ENCODE measurements at places on chromosomes 5 and 9.

GRCh38 chr9:137243626-137244485, 2.8 kb downstream of the TUBB4B start:
- DNase-seq = no peak

DNA sequence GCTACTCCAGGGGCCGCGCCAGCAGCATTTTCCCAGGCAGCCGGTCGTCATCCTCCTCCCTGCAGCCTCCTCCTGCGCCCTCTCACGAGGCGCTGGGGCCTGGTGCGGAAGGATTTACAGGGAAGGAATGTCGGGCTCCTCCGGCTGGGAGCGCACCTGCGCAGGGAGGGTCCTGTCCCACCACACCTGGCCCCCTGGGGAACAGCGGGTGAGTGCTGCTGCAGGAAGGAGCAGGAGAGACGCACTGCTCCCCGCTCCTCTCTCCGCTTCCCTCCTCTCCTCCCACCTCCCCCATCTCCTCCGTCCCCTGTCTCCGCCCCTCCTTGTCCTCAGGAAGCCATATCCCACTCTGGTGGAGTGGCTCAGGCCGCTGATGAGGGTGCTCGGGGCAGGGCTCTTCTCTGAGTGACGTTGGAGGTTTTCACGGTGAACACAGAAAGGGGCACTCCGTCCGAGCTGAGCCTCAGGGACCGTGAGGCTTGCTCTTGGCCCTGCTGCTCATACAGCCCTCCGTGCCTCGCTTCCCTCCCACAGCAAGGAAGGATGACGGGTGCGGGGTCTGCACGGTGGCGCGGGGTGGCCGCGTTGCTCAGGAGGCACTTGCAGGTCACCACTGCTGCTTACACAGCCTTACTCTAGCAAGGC, 31.3 kb downstream of the IRX4 start:
- no peak for DNase-seq

GRCh38 chr9:89780959-89781358, 176.1 kb downstream of the GADD45G start:
- DNase-seq = no peak

- DNase-seq = no peak
Measured at GRCh38 chr5:10366310-10367272, 13.1 kb downstream of the MARCHF6 start.

GRCh38 chr5:123448017-123448617, 24.9 kb upstream of the CEP120 start:
- DNase-seq = no peak

DNA sequence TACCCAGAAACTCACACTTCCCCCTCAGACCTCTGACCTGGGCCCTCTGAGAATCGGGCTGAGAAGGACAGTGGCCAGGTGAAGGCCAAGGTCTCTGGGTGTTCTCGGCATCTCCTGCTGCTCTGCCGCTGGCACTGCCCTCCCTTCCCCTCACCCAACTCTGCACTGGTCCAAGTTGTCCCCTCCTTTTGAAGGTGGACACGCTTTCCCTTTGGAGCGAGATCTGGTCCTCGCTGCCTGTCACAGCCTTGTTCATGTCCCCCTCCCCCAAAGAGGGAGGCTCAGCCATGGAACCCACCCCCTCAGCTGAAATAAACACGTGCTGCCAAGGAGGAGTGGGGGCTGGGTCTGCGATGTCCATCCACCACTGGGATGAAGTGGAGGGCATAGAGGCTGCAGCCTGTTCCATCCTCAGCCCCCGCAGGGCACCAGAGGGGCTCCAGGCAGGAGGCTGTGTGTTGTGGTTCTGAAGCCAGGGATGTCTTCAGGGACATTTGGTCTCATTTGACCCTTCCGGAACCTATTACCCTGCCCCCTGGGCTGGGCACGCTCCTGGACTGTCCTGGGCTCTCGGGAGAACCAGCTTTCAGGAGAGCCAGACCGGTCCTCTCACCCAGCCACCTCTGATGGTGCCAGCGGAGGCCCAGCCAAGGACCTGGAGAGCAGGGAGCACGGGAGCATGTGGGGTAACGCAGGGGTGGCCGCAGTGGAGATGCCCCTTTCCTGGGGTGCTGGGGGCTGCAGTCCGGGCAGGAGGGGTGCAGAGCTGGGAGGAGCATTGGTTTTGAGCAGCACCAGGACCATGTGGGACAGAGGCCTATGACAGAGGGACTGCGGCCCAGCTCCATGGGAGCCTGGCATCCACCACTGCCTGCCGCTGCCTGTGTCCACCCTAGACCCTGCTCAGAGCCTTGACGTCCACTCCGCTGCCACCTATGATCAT, 4.7 kb upstream of the LCN2 start:
- no peak for DNase-seq

DNA sequence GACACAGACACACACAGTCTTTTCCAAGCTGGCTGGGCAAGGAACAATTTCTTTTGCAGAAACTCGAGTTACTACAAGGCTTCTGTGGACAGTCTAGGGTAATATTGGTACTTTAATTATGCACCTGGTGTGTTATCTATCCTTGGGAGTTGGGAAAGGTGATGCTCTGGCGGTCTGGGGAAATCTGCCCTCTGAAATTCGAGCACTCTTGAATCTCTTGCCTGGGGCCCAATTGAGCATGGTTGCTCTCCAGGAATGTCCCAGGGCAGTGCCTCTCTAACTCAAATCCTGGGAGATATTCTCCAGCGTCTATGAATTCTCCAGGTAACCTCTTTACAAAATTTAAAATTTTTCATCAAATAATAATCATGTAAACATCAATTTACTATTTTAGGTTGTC, 69.3 kb downstream of the KCNIP1 start:
- no peak for DNase-seq

GRCh38 chr5:1465117-1465516, 19.9 kb upstream of the SLC6A3 start:
- no peak for DNase-seq

DNA sequence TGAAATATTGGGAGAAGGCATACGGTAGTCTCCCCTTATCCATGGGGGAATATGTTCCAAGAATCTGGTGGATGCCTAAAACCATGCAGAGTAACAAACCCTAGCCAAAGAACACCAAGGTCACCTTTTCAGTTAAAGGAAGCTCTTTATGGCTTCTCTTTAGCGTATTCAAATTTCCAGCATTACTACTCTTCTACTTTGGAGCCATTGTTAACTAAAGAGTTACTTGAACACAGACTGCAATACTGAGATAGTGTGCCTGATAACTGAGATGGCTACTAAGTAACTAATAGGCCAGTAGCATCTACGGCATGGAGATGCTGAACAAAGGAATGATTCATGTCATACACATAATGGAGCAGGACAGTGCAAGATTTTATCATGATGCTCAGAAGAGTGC, 84.5 kb upstream of the SPEF2 start:
- DNase-seq = no peak

- no peak for DNase-seq
Measured at GRCh38 chr5:159021136-159021900, 78.4 kb downstream of the EBF1 start.

- DNase-seq = no peak
Measured at GRCh38 chr5:140090251-140090650, 23.7 kb upstream of the PURA start.

DNA sequence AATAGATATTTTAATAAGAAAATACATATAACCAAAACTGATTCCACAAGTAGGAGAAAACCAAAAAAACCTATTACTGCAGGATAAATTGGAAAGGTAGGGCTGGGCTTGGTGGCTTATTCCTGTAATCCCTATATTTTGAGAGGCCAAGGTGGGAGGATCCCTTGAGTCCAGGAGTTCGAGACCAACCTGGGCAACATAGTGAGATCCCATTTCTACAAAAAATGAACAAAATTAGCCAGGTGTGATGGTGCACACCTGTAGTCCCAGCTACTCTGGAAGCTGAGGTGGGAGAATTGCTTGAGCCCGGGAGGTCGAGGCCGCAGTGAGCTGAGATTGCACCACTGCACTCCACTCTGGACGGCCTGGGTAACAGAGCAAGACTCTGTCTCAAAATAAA, 189.2 kb upstream of the IER5L start:
- no peak for DNase-seq

DNA sequence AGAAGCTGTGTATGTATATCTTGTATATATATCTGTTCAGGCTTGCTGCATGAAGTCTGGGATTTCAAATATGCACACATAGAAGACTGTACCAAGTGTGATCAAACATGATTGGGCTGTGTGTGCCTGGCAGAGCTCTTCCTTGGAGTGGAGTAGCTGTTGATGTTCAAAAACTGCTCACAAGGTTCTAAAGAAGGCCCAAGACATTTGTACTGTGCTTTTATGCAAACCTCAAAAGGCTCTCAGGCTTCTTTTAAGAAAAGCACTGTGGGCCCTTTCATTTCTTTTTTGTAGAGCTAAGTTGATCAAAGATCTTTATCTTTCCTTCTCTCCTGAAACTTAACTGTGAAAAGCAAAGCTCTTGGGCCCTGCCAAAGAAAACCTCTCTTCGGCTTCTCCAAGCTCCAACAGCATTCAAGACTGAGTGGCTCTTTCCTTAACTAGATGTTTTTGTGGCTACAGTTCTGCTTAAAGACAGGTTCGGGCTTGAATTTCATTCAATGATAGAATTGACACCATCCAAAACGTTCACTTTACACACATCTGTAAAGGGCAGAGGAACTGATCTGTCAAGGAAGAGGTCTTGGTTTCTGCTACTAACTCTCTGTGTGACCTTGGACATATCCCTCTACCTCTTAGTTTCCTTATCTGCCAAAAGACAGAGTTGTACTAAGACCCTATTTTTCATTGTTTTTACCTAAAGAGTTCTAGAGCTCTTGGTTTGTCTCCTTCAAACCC, 105.8 kb upstream of the IL6ST start:
- DNase-seq = no peak

GRCh38 chr5:14036947-14037346, 92.5 kb upstream of the DNAH5 start:
- no peak for DNase-seq

DNA sequence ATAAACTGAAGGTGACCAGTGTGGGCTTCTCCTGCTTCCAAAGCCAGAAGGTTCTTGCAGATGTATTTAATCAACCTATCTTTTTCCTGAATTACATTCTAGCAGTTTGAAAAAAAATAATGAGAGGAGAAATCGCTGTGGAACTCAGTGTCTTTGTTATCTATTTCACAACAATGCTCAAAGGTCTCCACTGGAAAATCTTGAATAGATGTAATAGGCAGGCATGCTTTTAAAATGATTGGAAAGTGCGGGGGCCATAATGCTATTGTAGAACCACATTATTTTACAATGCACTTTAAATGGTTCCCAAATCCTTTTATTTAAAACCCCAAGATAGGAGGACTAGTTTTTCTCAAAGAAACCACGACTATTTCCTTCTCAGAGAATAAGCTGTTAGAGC, 23.3 kb downstream of the ENC1 start:
- DNase-seq = no peak

GRCh38 chr9:33472171-33472880, 1.4 kb downstream of the NOL6 start:
- no peak for DNase-seq

DNA sequence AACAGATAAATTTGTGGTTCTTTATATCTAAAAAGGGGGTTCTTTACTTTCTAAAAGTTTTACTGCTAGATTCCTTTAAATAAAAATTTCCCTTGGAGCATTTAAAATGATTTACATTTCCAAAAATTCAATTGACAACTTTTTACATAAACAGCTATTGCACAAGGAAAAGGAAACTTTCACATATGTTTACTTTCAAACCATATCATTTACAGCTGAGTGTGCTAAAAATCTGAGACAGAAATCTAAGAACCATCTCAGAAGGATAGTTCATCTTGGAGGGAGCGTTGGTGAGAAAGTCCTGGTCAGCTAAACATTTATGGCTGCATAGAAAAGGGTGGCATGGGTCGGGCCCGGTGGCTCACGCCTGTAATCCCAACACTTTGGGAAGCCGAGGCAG, 235.4 kb downstream of the DTWD2 start:
- DNase-seq = no peak

GRCh38 chr9:124254261-124254682, 3.5 kb upstream of the NEK6 start:
- no peak for DNase-seq

DNA sequence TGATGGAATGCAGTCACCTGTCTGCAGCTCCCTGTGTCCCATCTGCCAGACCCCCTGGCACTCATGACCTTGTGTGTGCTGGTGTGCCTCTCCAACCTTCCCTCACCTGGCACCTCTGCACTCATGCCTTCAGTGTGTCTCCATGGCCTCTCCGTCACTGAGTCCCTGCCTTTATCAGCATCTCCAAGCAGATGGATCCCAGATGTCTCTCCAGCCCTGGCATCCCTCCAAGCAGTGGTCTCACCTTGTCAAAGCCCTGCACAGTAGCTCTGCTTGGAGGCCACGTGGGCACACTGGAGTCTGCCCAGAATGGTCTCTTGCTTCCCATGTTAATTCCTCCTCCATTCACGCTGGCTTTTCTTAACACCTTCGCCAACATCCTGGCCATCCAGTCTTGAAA, 84.8 kb downstream of the DAP start:
- DNase-seq = no peak

DNA sequence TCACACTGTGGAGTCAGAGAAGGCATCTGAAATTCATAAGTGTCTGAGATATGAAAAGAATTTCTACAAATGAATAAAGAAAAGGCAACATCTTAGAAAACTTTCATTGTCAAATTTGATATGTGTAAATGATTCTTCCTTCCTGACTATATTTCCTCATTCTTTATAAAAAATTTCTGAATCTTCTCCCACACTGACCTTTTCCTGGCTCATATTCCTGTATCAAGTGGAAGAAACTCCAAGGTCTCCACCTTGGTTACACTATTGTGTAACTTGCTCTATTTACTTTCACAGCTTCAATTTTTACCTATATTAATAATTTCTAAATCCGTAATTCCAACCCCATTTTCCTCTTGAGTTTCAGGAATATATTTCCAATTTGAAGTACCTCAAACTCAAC, 93.5 kb upstream of the FBXL7 start:
- no peak for DNase-seq

GRCh38 chr5:34499001-34499734, 157.0 kb upstream of the RAI14 start:
- no peak for DNase-seq

- DNase-seq = no peak
Measured at GRCh38 chr9:96141666-96142065, 160.3 kb downstream of the HSD17B3 start.

- DNase-seq = no peak
Measured at GRCh38 chr5:64773533-64773932, 4.8 kb downstream of the CWC27 start.

- no peak for DNase-seq
Measured at GRCh38 chr5:11504065-11504885, 400.0 kb downstream of the CTNND2 start.

DNA sequence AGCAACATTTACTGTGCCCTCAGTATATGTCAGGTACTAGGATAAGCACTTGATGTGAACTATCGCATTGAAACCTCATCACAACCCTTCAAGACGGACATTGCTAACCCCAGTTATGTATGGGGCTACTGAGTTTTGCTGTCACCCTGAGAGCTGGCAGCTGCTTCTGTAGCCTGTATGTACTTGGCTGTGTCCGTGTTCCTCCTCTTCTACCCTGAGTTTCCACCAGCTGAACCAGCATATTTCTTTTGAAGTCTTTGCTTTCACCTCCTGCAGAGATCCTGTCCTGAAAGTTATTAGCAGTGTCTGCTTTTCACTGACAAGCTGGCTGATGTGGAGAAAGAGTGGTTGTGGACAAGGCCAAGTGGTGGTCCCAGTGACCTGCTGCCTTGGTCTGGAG, 63.3 kb downstream of the ADGRV1 start:
- no peak for DNase-seq

All from activated T-cell treated with anti-CD3 and anti-CD28 coated beads for 1 hour (primary cell).